ENCODE measurements at places on chromosomes 5 and 9.

DNA sequence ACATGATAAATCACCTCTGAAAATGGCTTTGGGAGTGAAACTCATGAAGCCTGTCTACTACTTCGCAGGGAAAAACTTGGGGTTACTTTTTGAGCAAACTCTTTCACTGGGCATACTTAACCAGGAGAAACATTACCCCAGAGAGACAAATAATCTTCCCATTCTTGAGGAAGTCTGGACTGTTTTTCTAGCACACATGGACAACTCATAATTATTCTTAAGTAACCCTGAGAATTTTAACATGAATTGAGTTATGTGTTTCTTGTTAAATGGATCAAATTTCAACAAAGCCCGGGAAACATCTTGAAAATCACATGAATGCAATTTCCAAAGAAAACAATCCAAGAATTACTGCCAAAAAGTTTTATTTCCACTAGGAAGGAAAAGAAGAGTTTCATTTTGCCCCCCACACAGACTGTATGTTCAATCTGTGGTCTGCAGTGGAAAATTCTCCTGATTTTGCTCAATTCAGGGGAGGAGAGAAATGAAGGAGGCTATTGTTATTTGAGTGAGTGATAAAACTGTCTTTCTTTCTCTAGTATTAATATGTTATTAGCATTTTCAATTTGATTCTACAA, 564.8 kb upstream of the CLINT1 start:
- DNase-seq = no peak

DNA sequence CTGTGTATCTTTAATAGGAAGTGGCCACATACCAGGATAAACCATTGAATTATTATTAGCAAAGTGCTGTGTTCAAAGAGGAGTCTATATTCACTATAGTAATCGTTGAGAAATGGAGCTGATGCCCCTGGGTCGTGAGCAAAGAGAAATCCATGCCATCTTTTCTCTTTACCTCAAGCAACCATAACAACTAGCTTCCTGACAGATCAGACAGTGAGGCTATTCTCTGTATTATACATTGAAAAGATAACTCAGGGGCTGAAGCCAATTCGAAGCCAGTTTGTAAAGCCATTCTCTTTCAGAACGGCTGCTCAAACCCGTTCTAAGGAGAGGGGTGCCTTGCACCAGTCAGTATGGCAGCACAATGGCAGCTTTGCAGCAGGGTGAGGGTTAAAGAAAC, 680.6 kb downstream of the SEMA5A start:
- DNase-seq = no peak

- no peak for DNase-seq
Measured at GRCh38 chr5:123180676-123181393, 91.8 kb downstream of the PRDM6 start.

- no peak for DNase-seq
Measured at GRCh38 chr5:90876366-90876765, 317.8 kb downstream of the ADGRV1 start.

- no peak for DNase-seq
Measured at GRCh38 chr9:6630502-6631206, 14.9 kb downstream of the GLDC start.

GRCh38 chr5:96699186-96699820, 37.1 kb downstream of the CAST start:
- DNase-seq = no peak

DNA sequence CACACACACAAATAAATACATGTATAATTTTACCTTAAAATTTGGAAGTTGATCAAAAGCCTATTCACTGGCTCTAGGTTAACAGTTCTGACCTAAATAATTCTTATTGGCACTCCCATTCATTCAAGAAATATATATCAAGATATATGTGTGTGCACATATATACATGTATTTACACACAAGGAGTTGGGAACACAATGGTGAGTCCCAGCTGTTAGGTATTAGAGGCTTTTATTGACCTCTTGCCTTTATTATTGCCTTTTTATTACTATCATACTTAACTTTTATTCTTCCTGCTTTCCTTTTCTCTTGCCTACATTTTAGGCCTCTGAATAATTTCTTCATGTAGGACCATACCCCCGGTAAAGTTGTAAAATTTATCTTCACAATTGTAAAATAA, 25.0 kb downstream of the CCDC152 start:
- no peak for DNase-seq
